ENCODE measurements at places on chromosomes 2 and 18. TPM values are rescaled to one million over a fixed set of nuclear protein-coding genes. Genes with fewer than 3 reads are reported as not detected.

GRCh38 chr2:42787788-42788477 is 4.5 kb downstream of the HAAO start:
- no peak for DNase-seq

DNA sequence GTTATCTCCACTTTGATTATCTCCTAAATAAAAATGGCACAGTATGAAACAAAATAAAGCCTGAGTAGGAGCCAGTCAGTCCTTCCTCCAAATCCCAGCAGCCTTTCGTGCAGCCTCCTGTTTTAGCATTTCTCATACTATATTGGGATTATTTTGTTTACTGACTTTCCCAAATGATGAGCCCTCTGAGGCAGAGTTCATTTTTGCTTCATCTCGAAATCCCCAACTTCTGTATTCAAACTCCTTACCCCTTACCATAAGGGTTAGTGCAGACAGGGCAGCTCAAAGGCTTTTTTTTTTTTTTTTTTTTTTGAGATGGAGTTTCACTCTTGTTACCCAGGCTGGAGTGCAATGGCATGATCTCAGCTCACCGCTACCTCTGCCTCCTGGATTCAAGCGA is 113.3 kb upstream of the FOSL2 start:
- no peak for DNase-seq

- DNase-seq: no peak
These were observed 40.3 kb upstream of the KLF7 start for GRCh38 chr2:207206011-207206410.

DNA sequence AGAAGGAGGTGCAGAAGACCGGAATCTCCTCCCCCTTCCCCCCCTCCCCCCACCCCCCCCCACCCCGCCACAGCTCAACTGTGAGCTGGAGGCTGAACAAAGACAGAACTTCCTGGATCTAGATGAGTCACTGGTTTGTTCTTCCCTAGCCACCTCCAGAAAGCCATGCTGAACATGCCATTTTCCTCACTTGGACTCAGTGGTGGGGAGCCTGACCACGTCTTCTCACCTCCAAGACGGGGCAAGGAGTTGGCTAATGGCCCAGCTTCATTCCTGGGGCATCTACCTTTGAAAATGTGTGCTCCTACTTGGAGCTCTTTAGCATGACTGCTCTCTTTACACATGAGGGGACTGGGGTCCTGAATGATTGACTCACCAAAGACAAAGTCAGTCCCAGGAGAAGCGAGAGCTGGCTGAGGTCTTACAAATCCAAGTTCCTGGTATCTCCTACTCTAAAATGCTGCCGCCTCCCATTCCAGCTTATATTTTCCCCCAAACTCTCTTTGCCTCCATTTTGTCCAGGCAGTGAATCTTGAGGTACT is 22.6 kb upstream of the FZD5 start:
- DNase-seq: peak; percentile 22

DNA sequence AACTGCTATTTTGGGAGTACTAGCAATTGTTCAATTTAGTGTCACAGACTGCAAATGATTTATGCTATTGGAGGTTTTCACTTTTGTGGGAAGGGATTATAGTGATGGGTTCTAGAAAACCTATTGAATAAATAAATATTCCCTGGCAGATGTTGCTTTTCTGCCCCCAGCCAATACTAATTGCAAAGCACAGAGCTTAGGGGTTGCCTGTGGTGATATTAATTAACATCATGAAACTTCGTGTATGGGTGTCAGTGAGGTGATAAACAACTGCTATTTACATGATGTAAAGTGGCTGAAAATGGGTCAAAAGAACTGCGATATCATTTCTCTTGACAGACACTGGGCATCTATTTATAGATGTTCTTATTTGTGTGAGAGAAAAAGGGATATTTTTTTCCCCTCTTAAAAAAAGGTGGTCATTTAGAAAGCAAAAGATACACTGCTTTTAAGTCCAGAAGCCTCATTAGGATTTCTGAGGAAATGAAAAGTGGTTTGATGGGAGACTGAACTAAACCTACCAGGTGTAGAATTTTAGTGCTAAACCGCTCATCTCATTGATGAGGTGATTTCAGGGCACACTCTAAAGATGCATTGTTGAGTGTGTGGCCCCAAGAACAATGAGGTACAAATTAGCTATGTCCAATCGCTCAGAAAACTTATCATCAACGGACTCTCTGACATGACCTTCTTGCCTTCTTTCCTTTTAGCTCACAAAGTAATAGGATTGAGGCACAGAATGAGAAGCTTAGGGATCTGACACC is 116.7 kb upstream of the CHST9 start:
- no peak for DNase-seq

- no peak for DNase-seq
These were observed 185.9 kb downstream of the ANAPC1 start for GRCh38 chr2:111698089-111698488.

DNA sequence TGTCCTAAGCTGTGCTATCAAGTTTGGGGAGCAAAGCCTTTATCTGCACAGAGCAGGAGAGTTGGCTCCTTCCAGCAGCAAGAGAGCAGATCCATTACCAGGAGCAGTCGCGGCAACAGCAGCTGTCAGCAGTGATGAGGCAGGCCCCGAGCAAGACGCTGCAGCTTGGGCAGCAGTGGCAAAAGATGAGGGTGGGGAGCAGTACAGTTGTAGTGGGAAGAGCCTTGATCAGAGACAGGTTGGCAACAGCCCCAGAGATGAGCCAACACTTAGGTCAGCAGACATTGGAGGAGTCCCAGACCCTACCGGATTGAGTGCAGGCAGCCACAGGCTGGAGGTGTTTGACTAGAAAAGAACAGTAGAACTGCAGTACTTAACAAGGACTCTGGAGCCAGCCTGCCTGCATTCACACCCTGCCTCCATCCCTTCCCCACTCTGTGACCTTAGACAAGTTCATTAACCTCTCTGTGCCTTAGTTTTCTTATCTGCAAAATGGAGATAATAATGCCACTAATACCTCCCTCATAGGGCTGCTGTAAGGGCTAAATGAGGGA is 117.1 kb upstream of the SERTAD2 start:
- peak; percentile 97 for DNase-seq

GRCh38 chr2:429575-430254 is 141.8 kb upstream of the ALKAL2 start:
- DNase-seq: no peak

- DNase-seq: no peak
These were observed 102.6 kb downstream of the CDK15 start for GRCh38 chr2:201908901-201909300.

DNA sequence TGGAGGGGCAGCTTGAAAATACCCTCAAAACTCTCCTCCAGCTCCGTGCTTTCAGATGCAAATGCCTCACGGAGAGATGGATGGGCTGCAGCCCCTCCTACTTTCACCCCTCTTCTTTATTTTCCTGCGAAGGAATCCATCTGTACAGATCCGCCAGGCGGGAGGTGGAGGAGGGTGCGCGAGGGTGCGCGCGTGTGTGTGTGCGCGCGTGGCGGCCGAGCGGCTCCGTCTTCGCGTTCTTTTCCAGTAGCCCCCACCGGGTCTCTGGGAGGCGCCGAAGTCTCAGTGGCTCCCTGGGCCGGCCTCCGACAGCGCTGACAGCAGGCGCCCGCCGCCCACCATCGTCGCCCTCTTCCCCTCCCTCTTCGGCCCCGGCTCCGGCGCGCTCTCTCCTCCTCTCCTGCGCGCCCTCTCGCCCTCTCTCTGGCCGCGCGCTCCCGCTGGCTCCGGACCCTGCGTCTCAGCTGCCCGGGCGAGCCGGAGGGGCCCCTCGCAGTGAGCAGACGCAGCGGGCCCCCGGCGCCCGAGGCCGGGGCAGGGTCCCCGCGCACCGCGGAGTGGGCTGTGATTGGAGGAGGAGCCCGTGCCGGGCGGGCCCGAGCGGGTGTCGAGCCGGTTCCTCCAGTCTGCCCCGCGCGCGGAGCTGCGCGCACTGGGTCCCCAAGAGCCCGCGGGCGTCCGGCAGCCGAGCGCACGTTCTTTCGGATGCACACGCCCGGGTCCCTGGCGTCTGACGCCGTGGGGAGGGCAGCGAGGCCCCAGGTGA is at the start of gene CDH7:
Gene CDH7, plus strand, starts transcription at position 624 of the 766 bp plus-strand sequence. CDS start 11,831 bp downstream, outside the sequence.
- DNase-seq: no peak

- peak; percentile 78 for DNase-seq
These were observed 173.9 kb downstream of the ANAPC1 start for GRCh38 chr2:111710085-111710484.

DNA sequence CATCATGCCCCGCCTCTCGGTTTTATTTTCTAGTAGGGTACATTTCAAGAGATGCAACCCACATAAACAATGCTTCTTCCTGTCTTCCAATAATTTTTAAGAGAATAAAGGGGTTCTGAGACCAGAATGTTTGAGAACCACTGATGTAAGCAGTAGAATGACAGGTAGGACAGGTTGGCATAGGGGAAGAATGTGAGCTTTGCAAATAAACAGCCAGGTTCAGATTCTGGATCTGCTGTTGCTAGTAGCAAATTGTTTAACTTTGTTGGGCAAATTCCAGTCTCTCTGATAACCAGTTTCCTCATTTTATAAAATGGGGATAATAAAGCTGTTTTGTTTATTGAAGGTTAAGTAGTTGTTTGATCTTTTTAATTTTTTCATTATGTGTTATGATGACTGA is 32.8 kb downstream of the SOCS6 start:
- no peak for DNase-seq

DNA sequence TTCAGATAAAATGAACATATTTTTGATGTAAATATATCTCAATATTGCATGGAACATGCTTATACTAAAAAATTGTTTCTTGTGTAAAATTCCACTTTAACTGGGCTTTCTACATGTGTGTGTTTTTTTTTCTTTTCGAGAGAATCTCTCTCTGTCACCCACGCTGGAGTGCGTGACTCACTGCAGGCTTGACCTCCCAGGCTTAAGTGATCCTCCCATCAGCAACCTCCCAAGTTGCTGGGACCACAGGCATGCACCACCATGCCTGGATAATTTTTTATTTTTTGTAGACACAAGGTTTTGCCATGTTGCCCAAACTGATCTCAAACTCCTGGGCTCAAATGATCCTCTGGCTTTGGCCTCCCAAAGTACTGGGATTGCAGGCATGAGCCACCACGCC is 254.6 kb downstream of the LOXHD1 start:
- no peak for DNase-seq

DNA sequence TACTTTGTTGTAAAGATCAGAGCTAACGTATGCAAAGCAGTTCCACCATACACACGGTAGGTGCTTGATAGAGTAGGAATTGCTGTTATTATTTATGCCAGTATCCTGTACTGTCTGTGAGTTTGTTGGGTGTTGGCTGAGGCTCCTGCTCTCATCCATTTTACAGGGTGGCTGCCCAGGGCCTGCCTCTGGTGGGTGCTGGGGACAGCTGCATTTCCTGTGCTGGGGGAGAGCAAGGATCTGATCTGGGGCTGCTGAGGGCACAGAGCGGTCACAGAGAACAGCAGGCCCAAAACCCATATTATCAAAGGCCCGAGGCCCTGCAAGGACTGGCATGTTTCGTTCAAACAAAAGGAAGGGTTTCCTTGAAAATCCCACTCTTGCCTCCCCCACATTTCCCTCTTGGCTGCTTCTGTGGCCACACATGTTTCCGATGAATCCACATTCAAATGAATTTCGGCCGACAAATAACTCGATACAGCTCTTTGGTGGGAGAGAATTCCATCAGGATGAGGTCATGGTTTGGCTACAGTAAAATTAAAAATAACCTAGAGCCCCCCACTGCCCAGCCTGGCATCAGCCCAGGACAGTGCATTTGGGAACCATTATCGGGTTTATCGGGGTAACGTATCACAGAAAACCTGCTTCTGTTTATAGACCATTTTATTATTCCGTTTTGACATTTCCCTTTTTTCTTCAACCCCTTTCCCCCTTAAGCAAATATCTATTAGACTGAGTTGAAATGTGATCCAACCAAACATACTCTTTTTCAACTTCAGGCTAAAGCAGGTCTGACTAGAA is 143.4 kb downstream of the CYRIA start:
- DNase-seq: no peak

GRCh38 chr18:44935455-44935854 is 254.8 kb downstream of the SETBP1 start:
- DNase-seq: no peak

- DNase-seq: peak; percentile 66
These were observed 26.5 kb upstream of the CREB1 start for GRCh38 chr2:207503234-207503633.

GRCh38 chr2:43124687-43125057 is 101.7 kb downstream of the ZFP36L2 start:
- no peak for DNase-seq

- DNase-seq: no peak
These were observed 53.3 kb downstream of the FTCDNL1 start for GRCh38 chr2:199797431-199798403.

DNA sequence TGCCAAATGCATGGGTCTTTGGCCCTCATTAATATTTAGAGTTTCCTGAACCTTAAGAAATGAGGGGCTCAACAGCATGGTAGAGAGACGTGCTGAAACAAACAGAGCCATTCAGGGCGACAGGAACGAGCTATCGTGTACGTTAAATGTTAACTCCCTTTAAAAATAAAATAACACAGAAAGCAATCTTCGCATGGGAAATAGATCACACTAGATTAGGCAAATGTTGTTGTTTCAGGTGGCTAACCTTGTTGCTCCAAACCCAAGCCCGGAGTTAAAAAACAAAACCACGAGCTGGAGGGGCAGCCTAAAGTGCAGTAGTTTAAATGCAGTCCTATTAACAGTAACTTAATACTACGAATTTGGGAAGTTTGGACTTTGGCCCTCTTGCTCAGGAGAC is 177.4 kb upstream of the TRIB2 start:
- no peak for DNase-seq

DNA sequence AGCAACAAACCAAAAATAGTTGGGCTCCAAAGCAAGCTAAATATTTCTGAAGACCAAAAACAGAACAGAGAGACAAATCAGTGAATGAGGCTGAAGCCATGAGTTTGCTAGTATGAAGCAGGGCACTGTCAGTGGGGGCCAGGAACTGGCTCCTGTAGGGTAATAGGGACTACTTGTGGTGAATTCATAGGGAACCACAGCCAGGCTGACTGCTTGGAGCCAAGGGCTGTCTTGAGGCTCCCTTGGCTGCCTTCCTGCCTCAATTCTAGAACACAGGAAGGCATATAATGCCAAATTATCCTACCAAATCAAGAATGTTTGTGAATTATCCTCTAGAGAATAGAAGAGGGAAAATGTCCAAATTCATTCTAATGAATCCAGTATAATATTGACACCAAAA is 406.0 kb downstream of the CCDC85A start:
- no peak for DNase-seq

DNA sequence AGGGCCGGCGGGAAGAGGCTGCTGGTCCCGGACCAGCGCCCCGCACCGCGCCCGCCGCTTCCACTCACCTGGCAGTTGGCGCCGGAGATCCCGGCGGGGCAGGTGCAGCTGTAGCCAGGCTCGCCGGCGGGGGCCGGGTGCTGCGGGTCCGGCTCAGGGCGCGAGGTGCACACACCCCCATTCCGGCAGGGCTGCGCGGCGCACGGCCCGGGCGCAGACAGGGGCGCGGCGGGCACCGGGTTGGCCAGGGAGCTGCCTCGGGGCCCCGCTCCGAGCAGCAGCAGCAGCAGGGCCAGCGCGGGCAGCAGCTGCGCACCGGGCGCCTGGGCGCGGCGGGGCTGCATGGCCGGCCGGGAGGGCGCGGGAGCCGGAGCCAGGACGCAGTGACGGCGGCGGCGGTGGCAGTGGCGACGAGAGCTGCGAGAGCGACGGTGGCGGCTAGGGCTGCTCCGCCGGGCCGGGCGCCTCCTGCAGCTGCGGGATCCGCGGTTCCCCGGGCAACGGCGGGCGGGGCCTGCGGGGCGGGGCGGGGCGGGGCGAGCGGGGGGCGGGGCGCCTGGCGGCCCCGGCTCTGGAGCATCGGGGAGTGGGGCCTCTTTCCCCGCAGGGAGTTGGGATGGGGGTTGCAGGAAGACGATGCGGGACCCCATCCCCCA is at the start of gene DNER:
Gene DNER, minus strand, starts transcription at position 476 of the 656 bp plus-strand sequence. Its CDS starts 132 bp downstream, at position 344.
- no peak for DNase-seq

IL1R1 gene
- total RNA-seq: 13.9 TPM

SDC1 gene
- 11.0 TPM for total RNA-seq

ARHGAP15 gene
- not detected for total RNA-seq

CCDC88A gene
- total RNA-seq: 53.1 TPM
